Hypothalamus (tissue), 51 donors: ENCODE measurements at places on chromosomes 1 and 21.

GRCh38 chr21:26374817-26375216, 198.3 kb downstream of the CYYR1 start:
- no peak for DNase-seq

DNA sequence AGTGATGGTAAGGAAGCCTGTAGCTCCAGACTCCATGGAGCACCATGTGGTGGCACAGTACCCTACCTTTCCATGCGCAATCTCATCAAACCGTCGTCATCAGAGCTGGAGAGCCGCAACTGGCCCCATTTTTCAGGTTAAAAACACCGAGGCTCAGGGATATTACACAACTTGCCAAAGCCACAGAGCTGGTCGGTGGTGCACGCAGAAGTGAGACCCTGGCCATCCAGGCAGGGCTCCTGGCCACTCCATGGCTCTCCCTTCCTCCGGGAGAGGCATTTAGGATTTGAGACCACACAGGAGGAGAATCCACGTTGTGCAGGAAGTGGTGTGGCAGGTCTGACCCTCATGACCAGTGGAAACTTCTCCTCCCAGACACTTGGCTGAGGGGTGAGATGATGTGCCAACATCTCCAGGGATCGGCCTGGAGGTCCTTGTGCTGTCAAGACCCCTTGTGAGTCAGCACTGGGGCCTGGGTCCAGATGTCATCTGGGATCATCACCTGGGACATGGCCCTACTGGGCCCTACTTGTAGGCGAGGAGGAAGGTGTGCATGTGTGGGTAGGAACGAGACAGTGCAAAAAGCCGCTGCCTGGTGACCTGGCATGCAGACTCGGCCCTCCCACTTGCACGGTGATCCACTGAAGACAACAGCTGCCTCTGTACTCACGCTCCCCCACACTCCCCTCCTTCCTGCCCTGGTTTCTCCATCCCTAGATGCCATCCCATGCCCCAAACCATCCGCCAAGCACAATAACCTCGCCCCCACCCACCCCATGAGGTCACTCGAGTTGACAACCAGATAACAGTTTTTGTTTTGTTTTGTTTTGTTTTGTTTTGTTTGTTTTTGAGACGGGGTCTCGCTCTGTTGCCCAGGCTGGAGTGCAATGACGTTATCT, 10.4 kb downstream of the TFF3 start:
- DNase-seq: no peak

- DNase-seq: no peak
Observed at GRCh38 chr21:28811860-28812259, 180.8 kb downstream of the LTN1 start.

DNA sequence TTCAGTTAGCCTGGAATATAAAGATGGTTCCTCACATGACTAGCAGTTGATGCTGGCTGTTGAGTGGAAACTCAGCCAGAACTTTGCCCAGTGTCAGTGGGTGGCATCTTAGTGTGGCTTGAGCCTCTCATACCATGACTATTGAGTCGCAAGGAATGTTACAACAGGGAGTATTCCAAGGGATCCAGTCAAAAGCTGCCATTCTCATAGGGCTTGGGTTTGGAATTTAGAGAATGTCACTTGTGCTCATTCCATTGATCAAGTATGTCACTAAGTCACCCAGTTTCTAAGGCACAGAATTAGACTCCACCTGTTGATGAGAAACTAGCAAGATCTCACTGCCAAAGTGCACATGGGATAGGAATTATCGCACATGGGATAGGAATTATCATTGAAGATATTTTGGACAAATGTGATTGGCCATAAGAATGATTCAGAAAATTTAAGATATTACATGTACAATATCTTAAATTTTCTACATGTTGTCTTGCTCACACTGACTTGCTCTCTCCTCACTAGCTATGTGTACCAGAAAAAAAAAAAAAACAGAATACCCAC, 1290.7 kb upstream of the ADGRL2 start:
- DNase-seq: no peak

DNA sequence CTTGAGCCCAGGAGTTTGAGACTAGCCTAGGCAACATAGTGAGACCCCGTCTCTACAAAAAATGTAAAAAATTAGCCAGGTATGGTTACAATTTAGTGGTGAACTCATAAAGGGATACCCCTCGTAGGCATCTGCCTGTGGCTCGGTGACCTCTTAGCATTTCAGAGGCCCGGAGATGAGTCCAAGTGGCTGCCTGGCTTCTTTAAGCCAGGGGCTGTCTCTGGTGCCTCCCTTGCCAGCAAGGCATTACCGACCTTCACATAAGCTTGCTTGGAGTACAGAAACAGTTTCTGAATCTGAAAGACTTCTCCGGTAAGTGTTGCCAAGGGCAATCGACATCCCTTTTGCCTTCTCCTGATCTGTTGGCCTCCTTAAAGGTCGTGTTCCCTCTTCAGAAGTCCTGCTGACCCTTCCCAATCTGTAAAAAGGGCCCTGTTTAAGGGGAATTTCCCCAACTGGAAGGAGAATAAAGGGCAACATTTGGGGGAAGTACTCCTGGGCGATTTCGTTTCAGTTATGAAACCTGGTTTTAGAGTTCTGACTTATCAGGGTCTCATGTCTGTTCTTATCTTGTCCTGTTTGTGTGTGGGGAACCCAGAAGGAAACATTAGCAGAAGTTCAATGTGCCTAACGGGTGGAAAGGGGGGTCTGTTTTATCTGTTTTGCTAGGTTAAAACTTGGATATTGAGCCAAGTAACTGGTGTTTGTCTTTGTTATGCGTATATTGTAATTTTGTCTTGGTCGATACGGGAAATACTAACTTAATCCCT, 32.9 kb downstream of the KIFAP3 start:
- no peak for DNase-seq

DNA sequence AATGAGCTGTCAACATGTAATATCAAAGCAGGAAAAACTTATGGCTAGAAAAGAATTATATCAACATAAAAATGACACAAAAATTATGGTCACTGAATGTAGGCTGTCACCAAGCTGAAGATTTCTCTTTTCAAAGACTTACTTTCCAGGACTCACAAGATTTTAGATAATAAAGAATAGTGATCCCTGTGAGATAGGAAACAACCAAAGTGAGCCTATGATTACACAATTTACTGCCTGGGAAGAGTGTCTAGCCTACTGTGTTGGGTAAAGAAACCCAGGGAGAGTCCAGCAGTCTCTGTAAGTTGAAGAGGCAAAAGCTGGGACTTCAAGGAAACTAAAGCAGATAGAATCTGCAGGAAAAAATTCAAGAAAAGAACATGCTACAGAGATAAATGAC, 20.2 kb upstream of the RGS1 start:
- DNase-seq: no peak

- DNase-seq: no peak
Observed at GRCh38 chr1:197615693-197616011, 159.6 kb downstream of the DENND1B start.

DNA sequence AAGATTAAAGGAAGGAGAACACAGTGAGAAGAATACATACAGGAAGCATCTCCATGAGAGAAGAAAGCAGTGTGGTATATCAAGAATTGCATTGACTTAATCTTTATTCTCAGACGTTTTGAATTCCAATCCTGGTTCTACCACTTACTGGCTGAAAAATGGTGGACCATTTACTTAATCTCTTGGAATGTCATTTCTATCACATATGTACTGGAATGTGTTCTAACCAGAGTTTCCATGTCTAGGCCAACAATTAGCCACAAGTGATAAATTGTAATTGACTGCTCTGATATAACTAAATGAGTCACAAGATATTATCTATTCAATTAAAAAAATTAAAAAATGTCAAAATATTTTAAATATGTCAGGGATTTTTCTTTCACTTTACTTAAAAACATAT, 626.1 kb downstream of the PTPRC start:
- no peak for DNase-seq

DNA sequence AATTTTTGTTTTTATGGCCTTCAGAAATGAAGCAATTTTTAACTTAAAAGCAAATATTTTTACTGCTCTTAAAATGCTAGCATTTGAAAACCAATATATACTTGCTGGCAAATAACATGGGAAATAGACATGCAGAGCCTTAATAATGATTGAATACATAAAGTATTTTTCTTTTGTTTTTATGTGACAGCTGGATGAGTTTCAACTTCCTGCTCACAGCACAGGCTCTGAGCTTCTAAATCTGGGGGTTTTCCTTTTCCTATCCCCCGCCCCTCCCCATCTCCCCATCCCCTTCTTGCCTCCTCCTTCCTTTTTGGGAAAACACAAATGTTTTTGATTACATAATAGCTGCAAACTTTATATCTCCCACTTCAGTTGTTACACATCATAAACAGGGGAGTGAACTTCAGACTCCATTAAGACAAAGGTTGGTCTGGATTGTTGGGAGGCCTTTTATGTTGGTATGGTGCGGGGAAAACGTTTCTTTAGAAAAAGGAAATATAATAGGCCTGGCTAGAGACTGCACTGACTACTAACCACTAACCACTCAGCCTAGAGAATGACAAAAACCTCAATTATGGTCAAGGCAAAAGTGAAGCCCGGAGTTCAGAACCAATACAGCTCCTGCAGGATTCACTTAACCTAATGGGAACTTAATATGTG, 116.1 kb upstream of the GORAB start:
- no peak for DNase-seq

- no peak for DNase-seq
Observed at GRCh38 chr1:214912127-214912526, 170.4 kb upstream of the KCNK2 start.

DNA sequence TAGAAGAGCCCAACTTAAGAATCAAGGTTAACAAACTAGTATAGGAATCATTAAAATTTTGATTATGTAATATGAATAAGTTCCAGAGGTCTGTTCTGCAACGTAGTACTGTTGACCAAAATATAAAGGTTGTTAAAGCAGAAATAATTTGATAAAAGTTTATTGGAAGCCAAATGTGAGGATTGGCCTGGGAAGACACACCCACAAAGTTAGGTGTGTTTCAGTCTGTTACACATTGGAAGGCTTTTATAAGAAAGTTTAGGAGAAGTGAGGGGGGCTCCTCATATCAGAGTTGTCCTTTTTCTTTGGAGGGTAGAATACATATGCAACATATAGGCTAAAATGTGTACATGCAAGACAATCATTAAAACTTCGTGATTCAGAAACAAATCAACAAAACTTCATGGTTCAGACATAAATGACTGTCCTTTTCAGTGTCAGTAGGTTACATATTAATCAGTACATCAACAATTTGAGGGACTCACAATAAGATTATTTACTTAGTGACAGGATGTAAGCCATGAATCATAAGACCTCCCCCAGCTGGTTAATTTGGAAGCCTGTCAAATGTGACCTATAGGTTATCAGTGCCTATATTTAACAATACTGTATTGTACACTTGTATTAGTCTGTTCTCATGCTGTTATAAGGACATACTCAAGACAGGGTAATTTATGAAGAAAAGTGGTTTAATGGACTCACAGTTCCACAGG, 245.0 kb upstream of the B3GALT2 start:
- DNase-seq: no peak

- no peak for DNase-seq
Observed at GRCh38 chr1:1177452-1178206, 3.9 kb downstream of the TTLL10 start.

DNA sequence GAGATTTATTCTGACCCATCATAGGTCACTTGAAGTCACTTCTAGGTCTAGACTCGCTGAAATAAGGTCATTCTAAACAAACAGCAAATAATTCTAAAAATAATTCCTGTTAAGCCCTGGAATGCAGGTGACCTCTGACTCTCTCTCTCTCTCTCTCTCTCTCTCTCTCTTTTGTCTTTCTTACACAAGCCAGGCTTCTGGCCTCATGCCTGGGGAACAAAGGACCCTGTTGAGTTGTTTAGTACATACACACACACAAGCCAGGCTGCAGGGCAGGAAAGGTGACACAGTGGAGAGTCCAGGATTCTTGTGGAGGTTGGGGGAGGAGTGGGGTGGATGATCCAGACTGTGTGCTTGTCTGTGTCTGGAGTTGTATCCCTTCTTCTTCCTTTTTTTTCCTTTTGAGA, 4.0 kb upstream of the MEX3A start:
- DNase-seq: no peak

DNA sequence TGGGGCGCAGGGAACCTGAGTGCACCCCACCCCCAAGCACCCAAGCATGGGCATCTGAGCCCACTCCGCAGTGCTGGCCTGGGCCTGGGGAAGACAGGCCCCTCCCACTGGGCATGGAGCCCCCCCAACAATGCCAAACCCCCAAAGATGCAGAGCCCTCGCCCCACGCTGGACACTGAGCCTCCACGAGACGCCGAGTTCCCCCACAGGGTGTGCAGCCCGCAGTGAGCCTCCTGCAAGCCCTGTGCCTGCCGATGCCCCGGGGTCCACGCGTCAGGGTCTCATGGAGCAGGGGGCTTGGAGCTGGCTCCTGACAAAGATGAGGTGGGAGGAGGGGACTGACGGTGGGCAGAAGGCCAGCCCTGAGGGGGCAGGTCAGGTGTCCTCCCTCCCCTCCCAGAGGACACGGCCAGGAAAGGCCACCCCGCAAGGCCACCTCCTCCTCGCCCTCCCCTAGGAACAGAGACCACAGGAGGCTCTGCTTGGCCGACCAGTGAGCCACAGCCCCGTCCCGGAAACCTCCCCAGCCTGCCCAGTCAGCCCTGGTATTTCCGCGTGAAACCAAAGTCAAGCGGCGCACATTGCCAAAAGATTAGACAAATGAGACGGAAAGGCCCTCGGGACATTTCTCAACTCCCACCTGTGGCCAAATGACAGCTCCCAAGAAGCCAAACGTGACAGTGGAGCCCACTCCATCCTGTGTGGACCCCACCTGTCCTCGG, 33.4 kb downstream of the MEGF6 start:
- DNase-seq: no peak

- no peak for DNase-seq
Observed at GRCh38 chr1:185213091-185213490, 56.1 kb downstream of the SWT1 start.

DNA sequence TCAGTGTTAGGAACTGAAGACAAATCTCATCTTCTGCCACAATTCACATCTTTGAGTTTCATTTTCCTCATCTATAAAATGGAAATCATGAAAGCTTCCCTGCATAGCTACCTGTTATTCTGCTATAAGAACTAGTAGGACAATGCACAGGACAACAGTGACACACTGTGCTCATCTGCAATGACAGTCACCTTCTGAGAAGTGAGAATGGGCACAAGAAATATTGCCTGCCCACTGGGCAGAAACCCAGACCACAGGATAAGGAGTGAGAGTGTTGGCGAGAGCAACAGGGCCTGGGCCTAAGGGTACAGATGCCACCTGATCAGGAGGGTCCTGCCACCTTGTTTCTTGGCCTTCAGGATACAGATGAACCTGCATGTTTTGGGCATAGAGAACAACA, 23.3 kb upstream of the ARTN start:
- no peak for DNase-seq

- DNase-seq: no peak
Observed at GRCh38 chr1:185906186-185906585, 172.0 kb downstream of the HMCN1 start.

- no peak for DNase-seq
Observed at GRCh38 chr1:109564194-109564878, 15.9 kb downstream of the GNAI3 start.

- DNase-seq: no peak
Observed at GRCh38 chr1:32729254-32730046, 26.9 kb upstream of the SYNC start.

DNA sequence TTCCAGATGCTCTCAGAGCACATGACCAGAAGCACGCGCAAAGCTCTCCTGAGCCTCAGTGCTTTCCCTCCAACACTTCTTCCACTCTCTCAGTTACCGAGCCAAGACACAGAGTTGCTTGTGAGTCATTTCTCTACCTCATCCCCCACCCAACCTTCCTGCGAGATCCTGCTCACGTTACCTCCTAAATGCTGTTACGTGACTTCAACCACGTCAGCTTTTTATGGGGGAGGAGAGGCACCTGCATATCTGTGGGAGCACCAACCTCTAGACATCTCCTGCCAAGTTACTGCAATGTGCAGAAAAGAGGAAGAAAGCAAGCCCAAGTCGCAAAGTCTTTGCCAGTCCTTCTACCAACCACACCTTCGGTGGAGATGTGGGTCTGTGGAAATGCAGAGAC, 27.2 kb upstream of the ERG start:
- DNase-seq: no peak
